ENCODE measurements at places on chromosomes 7 and 10.

DNA sequence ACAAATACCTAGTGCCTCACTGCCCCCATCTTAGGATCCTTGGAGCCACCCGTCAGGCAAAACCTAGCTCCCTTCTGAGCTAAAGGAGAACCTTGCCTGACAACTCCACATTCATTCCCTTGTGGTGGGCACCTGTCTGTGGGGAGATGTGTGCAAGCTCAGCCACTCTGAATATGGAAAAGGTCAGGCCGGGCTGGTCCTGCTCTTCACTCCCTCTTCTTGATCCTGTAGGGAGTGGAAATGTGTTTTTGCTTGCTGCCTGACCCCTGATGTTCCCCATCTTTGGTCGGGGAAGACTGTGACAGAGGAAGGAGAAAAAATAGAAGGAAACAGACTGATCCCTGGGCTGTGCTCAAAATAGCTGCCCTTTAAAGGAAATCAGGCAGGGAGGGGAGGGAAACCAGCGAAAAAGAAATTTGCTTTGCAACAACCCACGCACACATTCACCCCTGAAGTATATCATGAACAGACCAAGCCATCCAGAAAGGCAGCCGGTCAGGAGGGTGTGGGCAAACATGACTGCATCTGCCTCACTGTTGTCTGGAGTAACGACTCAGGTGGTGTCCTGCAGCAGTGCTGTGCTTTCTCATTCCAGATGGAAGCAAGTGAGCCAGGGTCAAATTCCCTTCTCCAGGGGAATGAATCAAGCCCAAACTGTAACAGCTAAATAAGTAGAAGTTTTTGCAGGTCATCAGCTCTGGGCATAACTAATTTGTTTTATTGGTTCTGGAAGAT is 74.0 kb downstream of the SCRN1 start:
- DNase-seq: no peak

- DNase-seq: no peak
Observed at GRCh38 chr7:45570797-45571196, 3.4 kb upstream of the ADCY1 start.

DNA sequence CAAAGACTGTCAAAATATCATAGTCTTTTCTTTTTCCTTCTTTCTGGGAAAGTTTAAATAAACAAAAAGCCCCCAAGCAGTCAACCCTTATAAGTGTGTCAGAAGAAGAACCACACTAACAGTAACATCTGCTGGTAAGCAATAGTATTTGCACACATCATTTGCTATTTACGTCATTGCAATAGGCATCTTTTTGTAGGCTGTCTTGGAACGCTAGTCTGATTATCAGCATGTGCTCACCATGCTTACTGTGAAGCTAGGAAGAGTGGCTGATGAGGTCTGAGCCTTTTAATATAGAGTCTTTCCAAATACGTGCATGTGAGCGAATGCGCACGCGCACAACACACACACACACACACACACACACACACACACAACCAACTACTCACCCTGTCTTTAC is 599.0 kb upstream of the TPK1 start:
- DNase-seq: no peak

GRCh38 chr7:22219739-22220493 is 137.0 kb downstream of the RAPGEF5 start:
- DNase-seq: no peak

- DNase-seq: no peak
Observed at GRCh38 chr7:86477343-86477935, 166.3 kb upstream of the GRM3 start.

DNA sequence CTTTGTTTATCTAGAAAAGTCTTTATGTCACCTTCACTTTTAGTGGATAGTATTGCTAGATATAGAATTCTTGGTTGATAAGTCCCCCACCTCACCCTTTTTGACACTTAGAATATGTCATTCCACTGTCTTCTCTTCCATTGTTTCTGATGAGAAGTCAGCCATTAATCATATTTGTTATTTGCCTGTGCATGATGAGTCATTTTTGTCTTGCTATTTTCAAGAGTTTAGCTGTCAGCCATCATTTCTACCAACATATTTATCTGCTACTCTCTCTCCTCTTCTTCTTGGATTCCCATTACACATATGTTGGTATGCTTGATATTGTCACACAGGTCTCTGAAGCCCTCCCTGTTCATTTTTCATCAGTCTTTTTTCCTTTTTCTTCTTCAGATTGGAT is 160.8 kb upstream of the TCF7L2 start:
- no peak for DNase-seq

DNA sequence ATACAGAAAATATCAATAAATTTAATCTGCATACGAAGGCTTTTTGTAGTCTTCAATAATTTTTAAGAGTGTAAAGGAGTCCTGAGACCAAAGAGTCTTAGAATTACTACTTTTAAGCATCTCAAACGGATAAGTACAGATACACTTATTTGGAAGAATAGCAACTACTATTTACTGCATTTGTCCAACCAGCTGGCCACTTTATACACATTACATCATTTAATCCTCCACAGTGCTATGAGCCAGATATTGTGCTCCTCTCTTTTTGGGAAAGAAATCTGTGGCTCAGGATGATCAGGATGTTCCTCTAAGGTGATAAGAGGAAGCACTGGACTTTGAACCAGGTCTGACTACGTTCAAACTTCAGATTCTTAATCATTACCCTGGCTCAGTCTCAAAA is 588.6 kb upstream of the LRRTM3 start:
- DNase-seq: no peak
